ENCODE measurements at places on chromosomes 2 and 18.

GRCh38 chr2:43759195-43759594 is 14.6 kb upstream of the DYNC2LI1 start:
- no peak for DNase-seq

GRCh38 chr2:86107031-86107430 is 996 bp downstream of the PTCD3 start:
- no peak for DNase-seq

- no peak for DNase-seq
These were observed 70.5 kb upstream of the DLX2 start for GRCh38 chr2:172173174-172173706.

DNA sequence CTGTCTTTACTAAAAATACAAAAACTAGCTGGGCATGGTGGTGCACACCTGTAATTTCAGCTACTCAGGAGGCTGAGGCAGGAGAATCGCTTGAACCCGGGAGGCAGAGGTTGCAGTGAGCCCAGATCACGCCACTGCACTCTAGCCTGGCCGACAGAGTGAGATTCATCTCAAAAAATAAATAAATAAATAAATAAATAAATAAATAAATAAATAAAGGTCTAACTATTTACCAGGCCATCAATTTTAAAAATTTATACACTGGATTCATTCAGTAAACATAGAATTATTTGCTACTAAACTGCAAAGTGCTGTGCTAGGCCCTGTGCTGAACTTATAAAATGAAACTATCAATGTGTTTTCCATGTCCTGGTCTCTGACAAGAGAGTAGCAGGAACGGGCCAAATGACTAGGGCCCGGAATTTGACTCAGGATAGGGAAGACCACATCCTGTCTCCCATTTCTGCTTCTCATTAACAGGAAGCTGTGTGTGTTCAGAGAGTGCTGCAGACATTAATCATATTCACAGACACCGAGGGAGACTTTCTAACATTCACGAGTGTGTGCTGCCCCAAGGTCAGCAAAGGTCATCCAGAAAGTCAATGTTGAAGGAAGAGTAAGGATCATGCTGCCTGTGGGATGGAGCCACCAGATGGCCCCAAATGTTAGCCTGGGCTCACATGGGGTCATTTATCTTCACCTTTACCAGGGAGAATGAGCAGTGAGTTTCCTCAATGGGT is 95.8 kb downstream of the SPP2 start:
- DNase-seq = no peak

GRCh38 chr2:147989809-147990403 is 30.6 kb downstream of the ORC4 start:
- DNase-seq = peak; percentile 34

DNA sequence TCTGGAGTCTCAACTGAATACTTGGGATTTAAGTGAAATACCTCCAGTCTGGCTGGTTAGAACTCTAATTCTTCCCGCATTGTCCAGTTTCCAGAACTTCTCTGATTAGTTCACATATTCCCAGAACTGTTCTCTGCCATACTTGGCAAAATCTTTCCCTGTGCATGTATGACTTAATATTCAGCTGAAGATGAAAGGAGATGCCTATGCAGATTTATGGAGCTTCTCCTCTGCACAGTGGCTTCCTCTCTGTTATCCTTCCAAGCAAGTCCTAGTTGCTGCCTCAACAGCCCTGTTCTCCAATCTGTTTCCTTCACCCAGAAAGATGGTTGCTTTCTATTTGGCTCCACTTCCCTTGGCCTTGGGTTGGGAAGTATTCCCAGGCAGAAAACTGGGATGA is 155.4 kb upstream of the GATA6 start:
- no peak for DNase-seq

DNA sequence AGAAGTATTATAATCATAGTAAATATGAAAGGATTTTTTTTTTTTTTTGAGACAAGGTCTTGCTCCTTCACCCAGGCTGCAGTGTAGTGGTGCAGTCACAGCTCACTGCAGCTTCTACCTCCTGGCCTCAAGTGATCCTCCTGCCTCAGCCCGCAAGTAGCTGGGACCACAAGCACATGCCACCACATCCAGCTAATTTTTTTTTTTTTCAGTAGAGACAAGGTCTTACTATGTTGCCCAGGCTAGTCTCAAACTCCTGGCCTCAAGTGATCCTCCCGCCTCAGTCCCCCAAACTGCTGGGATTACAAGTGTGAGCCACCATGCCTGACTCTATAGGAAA is 301.6 kb upstream of the STON1 start:
- no peak for DNase-seq

GRCh38 chr2:159410276-159410675 is 123.8 kb upstream of the WDSUB1 start:
- DNase-seq = no peak

- DNase-seq = no peak
These were observed 21.6 kb downstream of the GCKR start for GRCh38 chr2:27518113-27518781.

DNA sequence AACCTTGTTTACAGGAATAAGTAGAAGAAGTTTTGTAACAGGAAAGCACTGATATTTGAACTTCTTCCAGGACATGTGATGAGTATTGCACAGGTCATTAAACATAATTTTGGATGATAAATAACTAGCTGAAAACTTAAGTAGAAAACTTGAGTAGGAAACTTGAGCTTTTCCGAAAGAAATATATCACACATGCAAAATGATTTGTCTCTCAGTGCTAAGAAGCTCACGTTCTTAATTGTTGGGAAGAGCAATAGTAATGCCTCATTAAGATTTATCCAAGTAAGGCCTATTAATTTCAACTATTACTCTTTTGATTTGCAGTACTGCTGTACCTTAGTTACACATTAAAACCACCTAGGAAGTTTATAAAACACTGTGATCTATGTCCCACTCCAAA is 1921.9 kb upstream of the LRRTM1 start:
- no peak for DNase-seq

DNA sequence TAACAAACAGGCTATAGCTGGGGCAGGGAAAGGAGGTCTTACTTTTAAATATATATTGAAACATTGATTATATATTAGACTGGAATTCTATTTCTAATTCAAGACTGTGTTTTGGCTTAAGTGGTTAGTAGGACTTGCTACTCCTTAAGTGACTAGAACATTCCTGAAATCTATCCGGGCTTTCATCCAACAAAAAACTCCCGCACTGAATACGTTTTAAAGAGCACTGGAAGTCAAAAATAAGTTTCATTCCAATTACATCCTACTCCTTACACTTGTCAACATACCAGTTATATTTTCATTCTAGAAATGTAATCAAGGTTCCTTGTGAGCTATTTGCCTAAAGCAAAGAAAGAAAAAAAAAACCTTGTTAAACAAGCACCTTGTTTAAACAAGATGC is 204.6 kb downstream of the SP3 start:
- DNase-seq = no peak

- no peak for DNase-seq
These were observed 1571.5 kb upstream of the NXPH2 start for GRCh38 chr2:140351692-140352091.

DNA sequence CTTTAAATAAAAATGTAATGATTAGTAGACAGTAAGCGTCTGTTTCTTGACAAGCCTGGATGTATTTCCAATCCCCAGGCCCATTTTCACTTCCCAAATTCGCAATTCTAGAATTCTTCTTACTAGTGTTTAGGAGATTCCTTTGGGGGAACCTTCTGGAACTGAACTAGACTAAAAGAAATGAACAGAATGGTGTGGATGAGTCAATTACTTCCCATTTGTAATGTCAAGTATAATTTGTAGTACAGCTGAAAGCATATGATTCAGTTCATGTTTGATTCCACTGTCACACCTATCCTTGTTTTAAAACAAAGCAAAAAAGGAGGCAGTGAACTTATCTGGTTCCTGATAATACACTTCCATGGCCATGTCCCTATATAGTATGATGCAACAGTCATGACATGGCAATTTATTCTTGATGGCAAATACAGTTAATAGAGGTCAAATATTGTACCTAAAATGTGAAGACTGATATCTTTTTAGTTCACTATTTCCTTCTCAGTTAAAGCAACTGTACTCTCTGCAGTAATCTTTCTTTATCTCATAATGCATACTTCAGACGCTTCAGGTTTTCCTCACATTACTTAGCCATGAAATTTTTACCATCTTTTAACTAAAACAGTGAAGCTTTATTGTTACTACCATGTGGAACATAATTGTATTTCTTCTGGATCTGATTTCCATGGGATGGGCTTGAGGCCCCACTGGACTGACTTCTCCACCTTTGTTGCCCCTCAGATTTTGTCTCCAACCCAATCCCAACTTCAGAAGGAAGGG is 2.0 kb downstream of the IDH1 start:
- no peak for DNase-seq

- DNase-seq = no peak
These were observed 436.6 kb downstream of the IRS1 start for GRCh38 chr2:226362980-226363379.

GRCh38 chr2:152062125-152063091 is 36.4 kb downstream of the CACNB4 start:
- DNase-seq = no peak

GRCh38 chr2:124920448-124920847 is 895.4 kb downstream of the CNTNAP5 start:
- no peak for DNase-seq

DNA sequence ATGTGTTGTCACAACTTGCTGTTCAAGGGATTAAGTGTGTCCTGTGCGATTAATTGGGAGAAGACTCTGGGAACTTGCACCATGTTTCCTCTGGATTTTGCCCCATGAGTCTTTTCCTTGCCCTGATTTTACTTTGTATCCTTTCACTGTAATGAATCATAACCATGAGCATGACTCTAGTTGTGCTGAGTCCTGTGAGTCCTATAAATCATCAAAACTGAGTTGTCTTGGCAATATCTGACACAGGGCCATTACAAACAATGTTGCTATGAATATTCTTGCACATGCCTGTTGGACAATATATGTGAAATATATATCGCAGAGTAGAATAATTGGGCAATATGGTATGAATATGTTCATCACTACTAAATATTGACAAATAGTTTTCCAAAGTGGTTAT is 56.5 kb upstream of the COL5A2 start:
- no peak for DNase-seq

GRCh38 chr2:71458413-71459083 is 5.2 kb downstream of the DYSF start:
- no peak for DNase-seq

DNA sequence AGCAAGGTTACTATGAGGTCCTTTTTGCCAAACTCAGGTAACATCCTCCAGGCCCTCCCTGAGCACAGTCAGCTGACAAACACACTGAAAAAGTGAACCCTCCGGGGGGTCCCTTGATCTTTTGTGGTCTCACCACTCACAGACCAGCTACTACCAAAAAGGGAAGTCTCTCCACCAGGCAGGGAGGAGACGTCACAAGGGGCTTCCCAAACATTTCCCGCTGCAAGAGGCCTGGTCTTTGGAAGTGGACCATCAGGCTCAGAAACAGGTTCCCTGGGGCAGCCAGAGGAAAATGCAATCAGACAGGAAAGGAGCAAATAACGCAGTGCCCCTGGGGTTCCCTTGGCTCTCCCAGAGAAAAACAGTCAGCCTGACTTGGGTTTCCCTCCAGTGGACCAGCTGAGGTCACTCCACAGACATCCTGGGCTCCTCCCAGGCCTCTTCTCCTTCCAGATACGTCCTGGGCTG is 38.7 kb upstream of the POMC start:
- DNase-seq = no peak

DNA sequence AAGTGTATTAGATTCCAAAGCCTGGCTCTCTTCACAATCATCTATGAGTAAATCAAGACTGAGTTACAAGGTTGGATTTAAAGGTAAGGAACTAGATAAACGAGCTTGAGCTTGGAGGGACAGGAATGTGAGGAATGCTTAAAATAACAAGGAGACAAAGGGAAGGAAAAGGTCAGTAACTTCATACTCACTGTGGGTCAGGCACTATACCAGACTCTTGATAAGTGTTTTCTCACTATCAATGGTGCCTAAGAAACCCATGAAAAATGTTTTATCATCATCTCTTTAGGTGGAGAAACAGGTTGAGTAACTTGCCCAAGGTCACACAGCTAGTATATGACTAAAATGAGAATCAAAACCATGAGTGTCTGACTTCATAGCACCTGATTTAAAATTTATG is 212.1 kb downstream of the CDH2 start:
- no peak for DNase-seq

DNA sequence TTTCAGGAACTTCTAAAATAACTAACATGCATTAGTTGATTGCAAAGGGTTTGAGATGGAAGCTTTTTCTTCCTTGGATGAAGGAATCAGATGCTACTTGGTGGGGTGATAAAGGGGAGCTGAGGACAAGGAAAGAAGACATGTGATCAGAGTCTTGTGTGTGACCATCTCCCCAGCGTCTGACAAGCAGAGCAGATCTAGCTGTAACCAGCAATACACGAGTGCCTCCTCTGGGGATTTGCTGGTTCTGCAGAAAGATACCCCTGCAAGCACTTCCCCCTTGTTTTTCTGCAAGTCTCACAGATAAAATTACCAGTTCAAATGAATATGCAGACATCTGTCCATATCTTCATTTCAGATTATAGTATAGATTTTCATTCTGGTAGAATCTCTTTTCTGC is 2.7 kb downstream of the CDH7 start:
- no peak for DNase-seq

DNA sequence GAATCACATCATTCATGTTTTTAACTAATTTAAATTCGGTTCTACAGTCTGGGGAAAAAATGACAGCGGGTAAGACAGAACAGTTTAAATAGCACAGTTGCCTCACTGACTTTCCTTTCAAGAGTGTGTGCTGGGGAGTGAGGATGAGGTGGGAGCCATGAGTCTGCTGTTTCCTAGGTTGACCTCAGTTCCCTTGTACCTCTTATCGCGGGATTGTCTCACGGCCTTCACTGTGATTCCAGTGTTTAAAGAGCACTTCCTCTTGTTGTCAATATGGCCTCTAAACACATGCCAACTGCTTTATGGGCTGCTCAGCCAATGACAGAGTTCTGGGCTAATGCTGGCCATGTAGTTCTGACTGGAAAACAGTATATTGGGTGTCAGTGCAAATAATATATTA is 41.6 kb upstream of the ALMS1 start:
- no peak for DNase-seq

DNA sequence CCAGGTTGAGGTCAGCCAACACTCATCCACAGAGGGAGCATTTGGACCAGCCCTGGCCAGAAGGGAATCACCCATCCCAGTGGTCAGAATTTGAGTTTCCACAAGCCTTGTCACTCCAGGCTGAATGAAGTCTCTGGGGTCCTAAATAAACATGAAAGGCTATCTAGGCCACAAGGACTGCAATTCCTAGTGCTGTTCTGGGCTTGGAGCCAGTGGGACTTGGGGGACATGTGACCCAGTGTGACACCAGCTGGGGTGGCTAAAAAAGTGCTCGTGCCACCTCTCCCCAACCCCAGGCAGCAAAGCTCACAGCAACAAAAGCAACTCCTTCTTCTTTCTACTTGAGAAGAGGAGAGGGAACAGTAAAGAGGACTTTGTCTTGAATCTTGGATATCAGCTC is 91.7 kb downstream of the MDH1 start:
- no peak for DNase-seq

DNA sequence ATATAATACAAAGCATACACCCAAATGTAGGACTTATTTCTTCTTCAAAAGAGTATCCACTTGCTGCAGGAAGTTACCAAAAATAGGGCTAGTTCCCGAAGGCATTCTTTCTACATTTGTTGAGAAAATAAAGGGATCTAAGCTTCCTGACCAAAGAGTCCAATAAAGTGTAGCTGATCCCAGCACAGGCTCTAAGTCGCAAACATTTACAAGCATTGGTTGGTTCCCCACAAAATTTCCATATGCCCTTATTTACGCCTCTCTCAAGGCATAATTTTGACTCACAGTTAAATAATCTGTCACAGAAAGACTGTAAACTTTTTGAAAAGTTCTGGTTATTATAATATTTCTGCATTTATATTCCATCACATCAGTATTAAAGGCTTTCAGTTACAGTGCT is 1520.1 kb upstream of the ZEB2 start:
- DNase-seq = no peak

GRCh38 chr2:75949385-75950030 is 238.8 kb upstream of the GCFC2 start:
- no peak for DNase-seq

Data from glomerular endothelial cell (primary cell).